ENCODE measurements at places on chromosomes 11 and 22.

GRCh38 chr11:58688789-58689503, 42.8 kb downstream of the GLYAT start:
- DNase-seq, result no peak

DNA sequence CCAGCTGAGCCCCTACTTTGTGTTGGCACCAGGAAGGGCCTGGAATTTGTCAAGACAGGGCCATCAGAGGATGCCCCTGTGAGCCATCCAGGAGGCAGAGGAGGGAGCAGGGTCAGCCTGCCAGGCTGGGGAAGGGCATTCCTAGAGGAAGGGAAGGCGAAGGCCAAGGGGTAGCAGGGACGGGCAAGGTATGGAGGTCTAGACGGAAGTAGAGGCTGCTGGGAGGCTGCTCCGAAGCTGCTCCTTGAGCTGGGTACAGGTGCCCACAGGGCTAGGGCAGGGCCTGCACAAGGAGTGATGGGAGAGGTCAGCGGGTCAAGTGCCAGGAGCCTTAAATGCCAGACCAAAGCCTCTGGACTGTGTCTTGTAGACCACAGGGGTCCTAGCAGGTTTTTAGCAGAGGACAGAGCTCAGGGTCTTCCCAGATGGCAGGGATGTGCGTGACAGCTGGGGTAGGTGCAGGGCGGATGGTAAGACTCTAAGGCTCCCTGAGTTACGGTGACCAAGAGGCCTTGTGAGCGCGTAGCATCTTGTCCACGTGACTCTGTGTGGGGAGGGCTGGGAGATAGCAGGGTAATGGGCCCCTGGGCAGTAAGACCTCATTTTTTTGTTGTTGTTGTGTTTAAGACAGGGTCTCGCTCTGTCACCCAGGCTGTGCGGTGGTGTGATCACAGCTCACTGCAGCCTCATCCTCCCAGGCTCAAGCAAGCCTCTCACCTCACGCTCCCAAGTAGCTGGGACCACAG, 31.7 kb upstream of the CSNK1E start:
- no peak for DNase-seq

- DNase-seq, result no peak
These were observed 11.5 kb downstream of the PPME1 start for GRCh38 chr11:74182635-74183034.

GRCh38 chr22:50691521-50691920, 18.9 kb downstream of the SHANK3 start:
- no peak for DNase-seq

DNA sequence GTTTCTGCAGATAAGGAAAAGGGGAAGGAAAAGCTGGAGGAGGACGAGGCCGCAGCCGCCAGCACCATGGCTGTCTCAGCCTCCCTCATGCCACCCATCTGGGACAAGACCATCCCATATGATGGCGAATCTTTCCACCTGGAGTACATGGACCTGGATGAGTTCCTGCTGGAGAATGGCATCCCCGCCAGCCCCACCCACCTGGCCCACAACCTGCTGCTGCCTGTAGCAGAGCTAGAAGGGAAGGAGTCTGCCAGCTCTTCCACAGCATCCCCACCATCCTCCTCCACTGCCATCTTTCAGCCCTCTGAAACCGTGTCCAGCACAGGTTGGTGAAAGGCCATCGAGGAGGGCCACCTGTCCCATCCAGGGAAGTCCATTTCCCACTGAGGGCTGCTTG, 5.6 kb downstream of the TEF start:
- no peak for DNase-seq

DNA sequence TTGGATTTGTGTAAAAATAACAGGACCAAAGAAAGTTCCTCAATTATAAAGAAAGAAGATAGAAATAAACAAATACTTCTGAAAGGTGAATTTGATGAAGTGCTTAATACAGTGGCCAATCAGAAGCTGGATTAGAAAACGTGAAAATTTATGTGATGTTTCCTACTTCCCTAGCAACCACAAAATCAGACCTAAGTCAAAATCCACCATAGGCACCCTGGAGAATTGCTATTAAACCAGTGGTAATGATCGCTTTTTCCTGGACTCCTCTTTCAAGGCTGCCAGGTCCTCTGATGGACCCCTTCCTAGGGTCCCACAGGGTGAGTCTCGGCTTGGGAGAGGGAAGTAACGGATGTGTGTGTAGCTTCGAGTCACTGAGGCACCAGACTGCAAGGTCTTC, 9.6 kb downstream of the WT1 start:
- no peak for DNase-seq

DNA sequence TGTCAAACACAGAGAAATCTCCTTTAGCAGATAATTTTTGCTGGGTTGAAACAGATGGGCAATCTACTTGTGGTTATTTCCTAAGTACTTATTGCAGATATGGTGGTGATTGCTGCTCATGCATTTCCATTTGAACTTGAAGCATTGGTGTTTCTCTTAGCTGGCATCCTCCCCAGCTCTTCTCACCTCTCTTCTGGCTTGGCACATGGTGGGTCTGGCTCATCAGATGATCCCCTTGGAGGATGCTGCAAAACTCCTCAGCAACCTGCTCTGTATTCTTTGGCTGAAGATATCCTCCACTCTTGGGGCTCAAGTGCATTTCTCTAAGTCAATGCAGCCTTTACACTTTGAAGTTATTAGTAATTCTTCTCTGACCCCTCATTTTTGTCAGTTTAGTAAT, 87.3 kb upstream of the MYO18B start:
- no peak for DNase-seq

DNA sequence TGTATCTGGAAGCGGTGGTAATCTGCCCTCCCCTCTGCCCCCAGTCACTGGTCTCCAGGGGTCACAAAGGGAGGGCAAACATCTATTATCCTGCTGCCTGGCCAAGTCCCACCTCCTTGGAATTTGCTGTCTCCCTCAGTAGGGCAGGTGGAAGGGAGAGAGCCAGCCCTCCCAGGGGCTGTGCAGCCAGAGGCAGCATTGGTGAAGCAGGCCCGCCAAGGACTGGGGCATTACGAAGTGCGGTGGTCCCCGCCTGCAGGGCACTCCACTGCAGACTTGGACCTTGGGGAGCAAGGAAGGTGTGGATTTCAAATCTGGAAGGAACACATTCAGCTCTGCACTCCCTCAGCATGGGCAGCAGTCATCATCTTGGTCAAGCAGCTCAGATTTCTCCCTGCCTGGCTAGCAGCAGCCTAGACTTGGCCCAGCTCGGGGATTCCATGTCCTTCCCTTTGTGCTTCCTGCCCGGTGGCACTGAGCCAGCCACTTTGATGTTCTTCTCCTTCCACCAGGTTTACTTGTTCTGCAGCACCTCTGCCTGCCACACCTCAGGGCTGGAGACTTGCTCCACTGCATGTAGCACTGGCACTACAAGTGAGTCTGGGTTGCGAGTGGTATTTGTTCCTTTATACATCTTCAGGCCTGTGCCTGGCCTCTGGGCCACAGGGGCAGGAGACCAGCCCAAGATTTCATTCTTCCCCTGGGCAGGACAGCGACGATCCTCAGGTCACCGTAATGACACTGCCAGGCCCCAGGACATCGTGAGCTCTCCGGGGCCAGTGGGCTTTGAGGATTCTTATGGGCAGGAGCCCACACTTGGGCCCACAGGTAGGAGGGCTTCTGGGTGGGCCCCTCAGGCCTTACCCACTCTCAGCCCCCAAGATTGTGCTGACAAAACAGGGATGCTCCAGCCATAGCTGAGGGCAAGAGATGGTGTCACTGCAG, 7.4 kb downstream of the ZP1 start:
- no peak for DNase-seq

GRCh38 chr22:49291169-49291568, 536.5 kb downstream of the BRD1 start:
- DNase-seq, result no peak

DNA sequence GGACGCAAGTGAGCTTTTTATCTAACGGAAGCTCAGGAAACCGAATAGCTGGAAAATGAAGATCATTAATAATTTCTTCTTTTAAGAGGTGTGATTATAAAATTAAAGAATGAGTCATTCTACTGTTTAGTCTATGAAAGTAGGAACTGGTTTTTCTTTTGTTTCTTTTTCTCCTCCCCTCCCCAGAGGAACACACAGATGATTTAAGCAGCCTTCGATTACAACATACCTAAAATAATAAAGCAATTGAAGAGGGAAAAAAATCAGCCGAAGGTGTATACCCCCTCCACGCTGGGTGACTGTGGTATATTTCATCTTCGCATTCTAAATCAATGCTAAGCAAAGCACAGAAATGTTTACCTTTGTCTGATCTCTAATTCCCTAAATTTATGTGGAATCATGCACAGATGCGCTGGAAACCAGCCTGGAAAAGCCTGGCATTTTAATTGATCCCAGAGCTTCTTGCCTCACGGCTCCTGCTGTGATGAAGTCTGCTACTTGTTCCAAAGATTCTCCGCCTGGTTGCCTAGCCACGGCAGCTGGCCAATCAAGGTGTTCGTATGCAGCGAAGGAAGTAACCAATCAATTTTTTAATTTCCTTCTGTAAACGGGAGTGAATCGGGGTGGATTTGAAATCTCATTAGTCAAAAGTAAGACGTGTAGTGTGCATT, 133.9 kb downstream of the FANCF start:
- no peak for DNase-seq

- DNase-seq, result no peak
These were observed 540 bp downstream of the MS4A14 start for GRCh38 chr11:60396799-60397198.

GRCh38 chr11:46374815-46375214, 6.7 kb upstream of the MDK start:
- DNase-seq, result no peak

GRCh38 chr11:33952805-33953204, 60.9 kb upstream of the LMO2 start:
- no peak for DNase-seq

DNA sequence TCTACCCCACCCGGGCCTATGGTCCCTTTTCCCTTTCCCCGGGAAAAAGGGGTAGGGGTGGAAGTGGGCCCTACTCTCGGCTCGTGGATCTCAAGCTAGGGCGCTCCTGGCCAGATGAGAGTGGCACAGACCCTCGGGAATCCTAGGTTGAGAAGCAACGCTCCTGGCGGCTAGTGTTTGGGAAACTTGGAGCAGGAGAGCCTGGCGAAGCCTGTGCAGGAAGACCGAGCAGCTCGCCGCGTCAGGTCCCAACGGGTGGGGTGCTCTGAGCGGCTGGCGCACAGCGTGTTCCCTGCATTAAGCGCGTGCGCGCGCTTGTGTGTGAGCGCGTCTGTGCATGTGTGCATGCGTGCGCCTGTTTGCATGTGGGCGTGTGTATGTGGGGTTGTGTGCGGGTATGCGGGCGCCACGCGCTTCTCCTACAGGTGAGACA, 7.1 kb upstream of the FLI1 start:
- no peak for DNase-seq

- DNase-seq, result no peak
These were observed 313.9 kb downstream of the TMEM135 start for GRCh38 chr11:87351676-87352075.

GRCh38 chr22:47092896-47093311, 330.5 kb downstream of the TBC1D22A start:
- peak; percentile 24 for DNase-seq

DNA sequence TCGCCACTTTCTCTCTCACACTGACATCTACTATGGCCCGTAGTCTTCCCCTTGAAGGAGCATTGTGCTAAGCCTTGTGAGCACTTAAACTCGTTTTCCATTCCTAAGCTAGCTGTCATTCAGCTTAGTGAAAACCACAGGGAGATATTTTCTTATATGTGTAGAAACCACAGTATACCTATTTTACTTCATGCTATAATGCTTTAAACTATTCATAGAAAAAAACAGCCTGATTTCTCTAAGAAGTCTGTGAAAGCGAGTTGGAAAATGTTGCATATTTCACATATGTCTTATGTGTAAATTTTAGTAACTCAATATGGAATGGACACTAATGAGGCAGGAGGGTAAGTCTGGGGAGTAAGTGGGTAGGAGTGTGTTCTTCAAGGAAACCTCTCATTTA, 194.3 kb upstream of the CTSC start:
- no peak for DNase-seq

DNA sequence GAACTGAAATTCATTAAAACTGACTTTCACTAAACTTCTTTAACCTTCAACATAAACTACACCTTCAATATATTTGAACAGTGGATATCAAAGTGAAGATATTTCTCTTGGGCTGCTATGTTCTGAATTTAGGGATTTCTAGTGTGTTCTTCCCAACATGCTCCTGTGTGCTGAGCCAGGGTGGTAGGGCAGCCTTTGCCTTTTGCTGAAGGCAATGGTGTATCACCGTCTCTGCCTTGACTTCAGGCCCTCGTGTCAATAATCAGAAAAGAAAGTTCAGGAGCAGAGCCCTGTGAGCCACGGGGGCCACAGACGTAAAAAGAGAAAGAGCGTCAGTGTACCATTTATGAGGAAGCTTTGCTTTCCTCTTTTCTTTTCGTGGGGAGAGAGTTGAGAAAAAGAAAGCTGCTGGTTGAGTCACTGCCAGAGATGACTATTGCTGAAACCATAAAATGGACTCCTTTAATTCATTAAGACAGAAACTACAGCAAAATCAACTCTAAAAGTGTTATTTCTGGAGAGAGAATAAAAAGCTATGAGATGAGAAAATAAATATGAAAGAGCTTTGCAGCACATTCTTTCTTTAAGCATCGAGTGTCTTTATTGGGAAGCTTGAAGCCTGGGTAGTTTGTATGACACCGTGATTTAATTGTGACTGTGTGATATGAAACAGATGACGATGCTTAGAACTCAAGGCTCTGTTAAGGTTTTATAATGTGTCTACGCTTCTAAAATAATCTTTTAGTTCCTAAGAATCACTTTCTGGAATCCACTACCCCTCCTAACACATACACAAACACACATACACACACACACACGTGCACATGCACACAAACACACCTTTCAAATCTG, 271.8 kb upstream of the MTNR1B start:
- DNase-seq, result no peak

GRCh38 chr11:64643256-64643881, 52.3 kb downstream of the SLC22A12 start:
- no peak for DNase-seq

GRCh38 chr22:22244316-22245250, at the start of gene VPREB1:
Gene VPREB1 (plus strand): TSS chr22:22244786. CDS start chr22:22244814, 28 bp downstream.
- no peak for DNase-seq

- DNase-seq, result no peak
These were observed 59.1 kb downstream of the AMBRA1 start for GRCh38 chr11:46534711-46535110.

- DNase-seq, result no peak
These were observed 11.0 kb downstream of the MPZL3 start for GRCh38 chr11:118240999-118241763.

DNA sequence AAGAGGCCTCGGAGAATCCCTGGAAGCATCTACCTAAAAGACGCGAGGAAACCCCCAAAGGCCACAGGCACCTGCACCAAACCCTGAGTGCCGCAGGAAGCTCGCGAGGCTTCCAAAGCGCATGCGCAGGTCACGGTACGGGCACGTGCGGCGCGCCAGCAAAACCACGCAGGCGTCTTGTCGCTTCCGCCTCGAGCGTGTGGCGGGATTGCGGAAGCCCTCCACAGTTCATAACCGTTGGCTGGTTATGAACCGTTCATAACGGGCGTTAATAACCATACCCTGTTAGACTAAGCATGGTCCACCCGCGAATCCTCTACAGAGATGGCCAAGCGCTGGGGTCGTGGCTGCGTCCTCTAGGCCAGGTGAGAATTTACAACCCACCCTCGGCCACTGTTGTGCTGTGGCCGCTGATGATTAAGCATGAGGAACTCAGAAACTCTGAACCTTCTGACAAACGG, 46.4 kb downstream of the MORC2 start:
- DNase-seq, result no peak

Measured in AG04449 (cell line).